ENCODE measurements at places on chromosomes 4 and X. TPM values are rescaled to one million over a fixed set of nuclear protein-coding genes. Genes with fewer than 3 reads are reported as not detected.
A peak's percentile ranks its signal among the peaks of the same experiment; 100 is the strongest.

MAMLD1 gene
- 1.7 TPM for total RNA-seq

UGT2B10 gene
- total RNA-seq: not detected

TBC1D9 gene
- 17.4 TPM for total RNA-seq

GPC3 gene
- total RNA-seq: 0.37 TPM

FGA gene
- not detected for total RNA-seq

WWC2 gene
- 42.4 TPM for total RNA-seq

SMIM31 gene
- not detected for total RNA-seq

ERCC6L gene
- 1.0 TPM for total RNA-seq

EDA gene
- 1.3 TPM for total RNA-seq

ARX gene
- not detected for total RNA-seq

GRID2 gene
- not detected for total RNA-seq

PDLIM3 gene
- 0.22 TPM for total RNA-seq

TRPC5OS gene
- not detected for total RNA-seq

ALAS2 gene
- total RNA-seq: not detected

DNA sequence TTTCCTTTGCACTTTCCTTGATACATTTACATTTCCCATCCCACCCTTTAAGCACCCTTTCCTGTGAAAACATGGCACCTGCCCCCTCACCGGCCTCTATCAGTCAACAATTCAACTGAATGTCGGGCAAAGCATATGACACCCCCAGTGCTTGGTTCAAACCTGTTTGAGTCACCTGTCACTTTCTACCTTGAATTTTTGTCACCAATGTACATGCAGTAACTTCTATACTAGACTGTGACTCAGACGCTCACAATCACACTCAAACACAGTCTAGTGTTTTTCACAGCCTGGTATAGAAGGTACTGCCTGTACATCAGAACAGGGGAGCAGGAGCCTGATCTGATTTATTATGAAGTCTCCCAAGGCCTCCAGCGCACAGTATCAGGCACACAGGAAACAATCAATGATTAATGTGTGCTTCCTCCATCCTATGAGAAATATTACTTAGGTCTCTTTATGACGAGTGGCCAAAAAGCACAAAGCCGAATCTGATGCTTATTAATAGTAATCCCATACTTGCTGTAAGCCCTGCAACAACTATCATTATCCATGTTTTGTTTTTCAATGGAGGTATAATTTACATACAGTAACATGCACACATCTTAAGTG, 49.2 kb upstream of the FAM9C start:
- no peak overlapping the region for H3K27ac ChIP-seq
- peaks cover 6% of the 10 kb centered on the region for H3K4me1 ChIP-seq
- no peak for DNase-seq
- H3K27me3 ChIP-seq: peaks cover 2% of the 10 kb centered on the region
- H3K4me3 ChIP-seq: no peak overlapping the region

- H3K27ac ChIP-seq: no peak overlapping the region
- DNase-seq: peak; percentile 62
- no peaks in the 10 kb centered on the region for H3K4me1 ChIP-seq
- H3K4me3 ChIP-seq: no peak overlapping the region
Observed at GRCh38 chrX:129726307-129727111, 12.3 kb upstream of the XPNPEP2 start.

GRCh38 chr4:94452476-94453371, 982 bp downstream of the PDLIM5 start:
- peaks cover 23% of the 10 kb centered on the region for H3K4me1 ChIP-seq
- no peaks in the 10 kb centered on the region for H3K27me3 ChIP-seq
- peak; percentile 95 for DNase-seq
- peak overlapping the region; percentile 73 for H3K4me3 ChIP-seq
- peaks cover 28% of the 10 kb centered on the region for H3K36me3 ChIP-seq

DNA sequence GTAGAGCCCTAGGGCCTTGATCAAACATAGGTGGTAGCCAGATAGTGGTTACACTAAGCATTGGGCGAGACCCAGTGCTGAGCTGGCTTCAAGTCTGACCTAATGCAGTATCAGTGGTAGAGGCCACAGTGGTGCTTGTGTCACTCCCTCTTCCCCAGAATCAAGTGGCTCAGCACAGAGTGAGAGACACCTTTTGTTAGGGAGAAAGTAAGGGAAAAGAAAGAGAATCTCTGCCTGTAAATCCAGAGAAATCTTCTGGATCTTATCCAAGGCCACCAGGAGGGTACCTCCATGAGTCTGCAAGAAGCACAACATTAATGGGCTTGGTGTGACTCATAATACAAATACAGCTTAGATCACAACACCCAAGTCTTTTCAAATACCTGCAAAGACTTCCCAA, 117.7 kb upstream of the SLC6A14 start:
- DNase-seq: peak; percentile 11
- no peaks in the 10 kb centered on the region for H3K4me1 ChIP-seq
- peaks cover 68% of the 10 kb centered on the region for H3K27me3 ChIP-seq
- H3K27ac ChIP-seq: no peak overlapping the region

DNA sequence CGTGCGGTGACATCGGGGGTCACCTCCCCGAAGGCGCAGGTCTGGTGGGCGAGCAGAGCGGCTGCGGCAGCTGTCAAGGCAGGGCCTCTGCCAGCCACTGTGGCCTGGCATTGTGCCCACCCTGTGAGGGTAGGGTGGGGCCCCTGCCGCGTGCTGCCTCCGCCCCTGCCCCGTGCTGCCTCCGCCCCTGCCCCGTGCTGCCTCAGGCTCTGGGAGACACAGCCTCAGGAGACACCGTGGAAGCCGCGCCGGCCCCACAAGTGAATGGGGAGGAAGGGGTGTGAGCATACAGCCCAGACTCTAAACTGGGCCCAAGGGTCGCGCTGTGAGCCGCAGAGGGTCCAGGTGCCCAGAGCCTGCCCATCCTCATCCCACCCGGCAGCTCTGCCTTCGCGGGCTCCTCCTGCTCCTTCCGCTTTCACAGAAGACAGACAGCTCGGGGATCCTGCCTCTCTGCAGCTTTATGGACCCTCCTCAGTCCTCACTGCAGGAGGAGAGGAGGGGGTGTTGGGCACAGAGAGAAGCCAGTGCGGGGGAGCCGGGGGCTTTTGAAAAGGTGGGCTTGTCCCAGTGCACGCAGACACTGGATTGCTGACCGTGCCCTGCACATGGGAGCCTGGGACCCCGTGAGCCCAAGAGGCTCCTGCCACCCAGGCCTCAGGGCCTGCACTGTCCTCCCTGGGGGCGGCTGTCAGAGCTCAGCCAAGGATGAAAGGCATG, 27.4 kb downstream of the PCGF3 start:
- H3K4me1 ChIP-seq: peaks cover 5% of the 10 kb centered on the region
- no peaks in the 10 kb centered on the region for H3K27me3 ChIP-seq
- H3K36me3 ChIP-seq: peaks cover 64% of the 10 kb centered on the region
- no peak for DNase-seq
- H3K27ac ChIP-seq: no peak overlapping the region

GRCh38 chr4:167775375-167775774, 317.0 kb upstream of the ANXA10 start:
- H3K27ac ChIP-seq: no peak overlapping the region
- no peaks in the 10 kb centered on the region for H3K27me3 ChIP-seq
- no peak for DNase-seq
- peaks cover 6% of the 10 kb centered on the region for H3K4me1 ChIP-seq
- H3K4me3 ChIP-seq: no peak overlapping the region

- H3K36me3 ChIP-seq: no peaks in the 10 kb centered on the region
- no peak overlapping the region for H3K4me3 ChIP-seq
- peak overlapping the region; percentile 16 for H3K27ac ChIP-seq
Observed at GRCh38 chr4:24003926-24004325, 114.1 kb upstream of the PPARGC1A start.

DNA sequence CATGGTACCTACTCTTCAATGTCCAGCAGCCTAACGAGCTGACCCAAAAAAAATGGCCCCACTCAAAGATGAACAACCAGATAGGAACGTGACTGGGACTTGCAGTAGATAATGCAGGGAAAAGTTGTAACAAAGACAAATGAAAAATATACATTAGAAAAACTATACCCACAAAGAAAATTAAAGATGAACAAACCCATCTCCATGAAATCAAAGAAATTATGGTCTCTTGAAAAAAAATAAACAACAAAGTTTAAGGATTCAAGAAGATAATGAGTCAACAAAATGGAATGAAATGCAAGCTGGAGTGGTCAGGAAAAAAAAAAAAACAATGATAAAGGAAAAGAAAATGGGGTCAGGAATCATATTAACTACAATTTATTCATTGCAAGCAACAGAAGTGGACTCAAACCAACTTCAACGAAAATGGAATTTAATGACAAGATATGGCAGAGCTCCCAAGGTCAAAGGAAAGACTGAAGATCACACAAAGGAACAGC, 309.8 kb upstream of the GALNT7 start:
- no peaks in the 10 kb centered on the region for H3K36me3 ChIP-seq
- no peak for DNase-seq
- no peak overlapping the region for H3K27ac ChIP-seq
- no peak overlapping the region for H3K4me3 ChIP-seq
- no peaks in the 10 kb centered on the region for H3K27me3 ChIP-seq

DNA sequence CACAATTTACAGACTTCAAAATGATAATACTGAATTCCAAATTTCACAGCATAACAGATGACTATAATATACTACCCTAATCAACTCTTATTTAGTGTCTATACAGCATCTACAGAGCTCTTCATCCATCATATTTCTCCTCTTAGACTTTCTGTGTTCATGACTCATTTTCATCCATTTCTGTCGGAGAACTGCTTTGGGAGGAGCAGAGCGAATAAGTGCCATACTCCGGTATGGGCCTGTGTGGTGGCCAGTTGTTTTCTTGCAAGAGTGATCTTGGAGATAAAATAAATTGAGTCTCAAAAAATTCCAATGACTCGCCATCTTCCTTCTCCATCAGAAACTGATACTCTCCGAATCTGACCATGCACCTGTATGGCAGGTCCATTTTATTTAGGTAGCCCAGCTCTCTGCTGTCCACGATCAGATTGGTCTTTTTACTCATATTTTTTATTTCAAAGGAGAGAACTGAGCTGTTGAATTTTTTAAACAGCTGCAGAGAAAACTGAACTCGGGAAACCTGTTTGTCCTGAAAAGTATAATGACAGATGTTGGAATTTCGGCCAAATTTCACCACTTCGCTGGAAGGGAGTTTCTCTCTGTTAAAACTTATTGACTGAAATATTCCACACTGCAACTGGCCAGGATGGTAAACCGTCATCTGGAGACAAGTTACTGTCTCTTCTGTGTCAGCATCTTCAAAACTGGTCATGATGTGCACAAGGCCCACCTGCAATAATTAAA, 7.8 kb downstream of the TIFA start:
- peak overlapping the region; percentile 27 for H3K27ac ChIP-seq
- H3K4me3 ChIP-seq: no peak overlapping the region
- H3K4me1 ChIP-seq: peaks cover 37% of the 10 kb centered on the region
- H3K27me3 ChIP-seq: no peaks in the 10 kb centered on the region
- no peak for DNase-seq

DNA sequence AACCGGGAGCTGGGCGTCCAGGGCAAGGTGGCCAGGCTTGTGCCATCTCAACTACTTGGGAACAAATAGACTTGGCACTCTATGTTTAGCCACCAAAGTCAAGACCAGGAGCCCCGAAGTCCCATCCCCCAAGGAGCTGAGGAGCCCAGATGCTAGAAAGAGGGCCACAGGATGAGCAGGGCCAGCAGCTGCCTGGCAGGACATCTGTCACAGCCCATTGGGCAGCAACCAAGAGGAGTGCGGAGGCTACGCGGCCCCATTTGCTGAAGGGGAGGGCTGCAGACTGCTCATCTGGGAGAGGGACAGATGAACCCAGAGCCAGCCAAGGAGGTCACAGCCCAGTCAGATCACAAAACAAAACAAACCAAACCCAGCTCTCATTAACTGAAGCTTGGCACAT, 22.9 kb upstream of the SOWAHD start:
- no peaks in the 10 kb centered on the region for H3K36me3 ChIP-seq
- no peak overlapping the region for H3K4me3 ChIP-seq
- no peak for DNase-seq
- H3K4me1 ChIP-seq: peaks cover 6% of the 10 kb centered on the region

- peaks cover 13% of the 10 kb centered on the region for H3K36me3 ChIP-seq
- H3K27me3 ChIP-seq: no peaks in the 10 kb centered on the region
- no peak overlapping the region for H3K4me3 ChIP-seq
- H3K4me1 ChIP-seq: no peaks in the 10 kb centered on the region
- DNase-seq: no peak
Observed at GRCh38 chrX:155938132-155938531, 57.0 kb downstream of the VAMP7 start.

GRCh38 chr4:168831919-168832762, 177.9 kb downstream of the CBR4 start:
- H3K27ac ChIP-seq: peak overlapping the region; percentile 97
- peaks cover 24% of the 10 kb centered on the region for H3K4me1 ChIP-seq
- H3K36me3 ChIP-seq: peaks cover 38% of the 10 kb centered on the region
- H3K4me3 ChIP-seq: peak overlapping the region; percentile 93

GRCh38 chr4:155405059-155405458, 28.3 kb upstream of the MAP9 start:
- no peaks in the 10 kb centered on the region for H3K4me1 ChIP-seq
- H3K36me3 ChIP-seq: no peaks in the 10 kb centered on the region
- no peaks in the 10 kb centered on the region for H3K27me3 ChIP-seq
- no peak overlapping the region for H3K27ac ChIP-seq
- no peak overlapping the region for H3K4me3 ChIP-seq
- peak; percentile 26 for DNase-seq

DNA sequence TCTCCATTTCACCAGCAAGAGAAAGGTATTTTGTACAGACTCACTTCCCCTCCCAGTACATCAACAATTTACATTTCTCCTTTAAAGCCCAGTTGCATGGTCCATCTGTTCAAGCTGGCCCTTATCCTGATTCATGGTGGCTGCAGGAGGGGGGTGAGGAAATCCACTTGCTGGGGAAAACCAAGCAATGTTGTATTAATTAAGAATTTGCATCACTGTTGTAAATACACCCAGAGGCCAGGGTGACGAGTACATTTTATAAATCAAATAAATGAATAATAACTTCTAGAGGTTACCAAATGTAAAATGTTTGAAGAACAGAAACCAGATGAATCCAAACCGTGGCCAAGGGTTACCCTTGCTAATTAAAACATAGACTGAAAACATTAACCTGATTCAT, 395.9 kb upstream of the INTU start:
- H3K27ac ChIP-seq: no peak overlapping the region
- no peaks in the 10 kb centered on the region for H3K27me3 ChIP-seq
- no peaks in the 10 kb centered on the region for H3K36me3 ChIP-seq
- no peak for DNase-seq
- no peaks in the 10 kb centered on the region for H3K4me1 ChIP-seq

DNA sequence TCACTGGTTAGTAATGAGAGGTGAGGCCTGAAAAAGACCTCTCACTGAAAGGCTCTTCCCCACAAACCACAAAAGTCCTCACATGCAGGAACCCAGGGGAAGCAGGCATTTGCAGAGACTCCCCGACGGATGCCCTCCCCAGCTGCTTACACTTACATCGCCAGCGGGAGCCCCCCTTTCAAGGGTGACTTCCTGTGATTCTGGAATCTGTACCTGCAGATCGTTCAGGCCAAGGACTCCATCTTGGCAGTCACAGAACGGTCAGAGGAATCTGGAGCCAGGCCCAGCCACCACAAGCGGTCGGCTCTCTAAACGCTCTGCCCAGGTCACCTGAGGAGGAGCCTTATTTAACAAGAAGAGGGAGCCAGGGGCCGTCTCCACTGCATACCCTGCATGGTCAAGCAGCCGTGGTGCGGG, 71.3 kb upstream of the STS start:
- no peak overlapping the region for H3K4me3 ChIP-seq
- no peak for DNase-seq
- H3K36me3 ChIP-seq: peaks cover 37% of the 10 kb centered on the region
- no peaks in the 10 kb centered on the region for H3K4me1 ChIP-seq
- H3K27ac ChIP-seq: no peak overlapping the region

GRCh38 chr4:174218127-174218790, 65.2 kb downstream of the FBXO8 start:
- no peak for DNase-seq
- H3K4me3 ChIP-seq: no peak overlapping the region
- H3K27me3 ChIP-seq: peaks cover 13% of the 10 kb centered on the region
